Lower lobe of right lung (tissue), 2 donors: ENCODE measurements at places on chromosomes 3 and 15. TPM values are rescaled to one million over a fixed set of nuclear protein-coding genes. Genes with fewer than 3 reads are reported as not detected.

Gene NMB
- 10.4 TPM for total RNA-seq

GRCh38 chr3:158539414-158540014 lies 31.5 kb upstream of the MLF1 start:
- DNase-seq = no peak
- H3K27ac ChIP-seq = no peak overlapping the region
- H3K4me3 ChIP-seq = no peak overlapping the region
- H3K36me3 ChIP-seq = no peaks in the 10 kb centered on the region
- no peaks in the 10 kb centered on the region for H3K27me3 ChIP-seq

GRCh38 chr3:46926447-46926846 lies 48.9 kb downstream of the PTH1R start:
- H3K27ac ChIP-seq = peak overlapping the region; percentile 78
- peak; percentile 42 for DNase-seq
- no peaks in the 10 kb centered on the region for H3K27me3 ChIP-seq
- H3K4me1 ChIP-seq = peaks cover 73% of the 10 kb centered on the region

Gene SPTSSB
- not detected for total RNA-seq

Gene ITPKA
- total RNA-seq = 0.32 TPM

- no peak for DNase-seq
- H3K4me3 ChIP-seq = no peak overlapping the region
- H3K27me3 ChIP-seq = peaks cover 17% of the 10 kb centered on the region
- no peaks in the 10 kb centered on the region for H3K36me3 ChIP-seq
- no peak overlapping the region for H3K27ac ChIP-seq
These were observed 172.7 kb downstream of the MEGF11 start for GRCh38 chr15:66080717-66081398.

Gene DUOXA2
- not detected for total RNA-seq

Gene KLF15
- total RNA-seq = 40.1 TPM

GRCh38 chr3:37262816-37263393 lies 88.5 kb upstream of the LRRFIP2 start:
- peaks cover 9% of the 10 kb centered on the region for H3K4me1 ChIP-seq
- peaks cover 22% of the 10 kb centered on the region for H3K36me3 ChIP-seq
- H3K27me3 ChIP-seq = no peaks in the 10 kb centered on the region
- no peak for DNase-seq
- H3K4me3 ChIP-seq = no peak overlapping the region
